Left colon (tissue), 2 donors: ENCODE measurements at places on chromosomes 2 and 18. TPM values are rescaled to one million over a fixed set of nuclear protein-coding genes. Genes with fewer than 3 reads are reported as not detected.

- DNase-seq: no peak
Measured at GRCh38 chr2:17621781-17622180, 81.3 kb downstream of the VSNL1 start.

DNA sequence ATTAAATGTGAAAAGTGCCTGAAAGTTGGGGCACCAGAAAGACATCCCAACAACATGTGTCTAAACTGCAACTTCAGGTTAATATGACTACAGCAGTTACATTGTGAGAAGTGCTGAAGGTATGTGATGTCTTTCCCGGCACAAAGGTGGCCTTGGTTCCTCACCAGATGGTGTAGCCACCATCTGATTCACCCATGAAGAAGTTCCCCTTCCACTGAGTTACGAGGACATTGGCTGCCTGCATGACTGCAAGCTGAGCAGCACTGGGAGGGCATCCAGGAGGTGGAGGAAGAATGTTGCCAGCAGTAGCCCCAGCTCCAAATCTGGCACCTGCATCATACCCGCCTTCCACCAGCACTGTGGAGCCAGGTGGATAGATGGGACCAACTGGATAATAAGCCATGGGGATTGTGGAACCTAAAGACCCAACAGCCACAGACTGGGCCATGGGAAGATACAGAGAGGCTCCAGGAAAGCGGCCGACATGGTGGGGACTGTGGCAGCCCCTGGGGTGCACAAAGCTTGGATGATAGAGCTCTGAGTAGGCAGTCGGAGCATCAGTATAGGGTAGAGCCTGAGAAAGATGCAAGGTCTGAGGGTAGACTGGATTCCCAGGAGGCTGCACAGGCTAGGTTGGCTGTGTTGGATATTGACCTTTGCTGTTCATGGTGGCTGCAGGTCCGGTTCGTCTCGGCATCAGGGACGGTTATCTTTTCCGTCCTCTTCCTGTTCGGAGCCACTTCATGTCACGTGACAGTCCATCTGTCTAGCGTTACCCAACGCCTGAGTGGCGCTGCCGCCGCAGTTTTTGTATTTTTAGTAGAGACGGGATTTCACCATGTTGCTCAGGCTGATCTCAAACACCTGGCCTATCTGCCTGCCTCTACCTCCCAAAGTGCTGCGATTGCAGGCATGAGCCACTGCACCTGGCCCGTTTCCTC is 36.9 kb downstream of the SUMO1 start:
- DNase-seq: no peak

DNA sequence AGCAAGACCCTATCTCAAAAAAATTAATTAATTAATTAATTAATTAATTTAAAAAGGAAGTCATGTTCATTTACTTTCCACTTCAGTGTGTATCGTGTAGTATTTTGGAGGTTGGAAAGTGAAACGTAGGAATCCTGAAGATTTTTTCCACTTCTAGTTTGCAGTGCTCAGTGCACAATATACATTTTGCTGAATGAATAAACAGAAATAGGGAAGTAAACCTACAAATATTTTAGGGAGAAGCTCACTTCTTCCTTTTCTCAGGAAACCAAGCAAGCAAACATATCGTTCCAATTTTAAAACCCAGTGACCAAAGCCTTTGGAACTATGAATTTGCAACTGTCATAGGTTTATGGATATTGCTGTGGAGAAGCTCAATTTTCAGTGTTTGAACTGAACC is 27.8 kb downstream of the SLC14A1 start:
- no peak for DNase-seq

- no peak for DNase-seq
Measured at GRCh38 chr18:59323931-59324622, 5.6 kb upstream of the CPLX4 start.

- peak; percentile 68 for DNase-seq
Measured at GRCh38 chr2:73112913-73113854, at the start of gene RAB11FIP5. Gene RAB11FIP5, minus strand, starts transcription at chr2:73112948. Its CDS starts 171 bp downstream, at chr2:73112777.

DNA sequence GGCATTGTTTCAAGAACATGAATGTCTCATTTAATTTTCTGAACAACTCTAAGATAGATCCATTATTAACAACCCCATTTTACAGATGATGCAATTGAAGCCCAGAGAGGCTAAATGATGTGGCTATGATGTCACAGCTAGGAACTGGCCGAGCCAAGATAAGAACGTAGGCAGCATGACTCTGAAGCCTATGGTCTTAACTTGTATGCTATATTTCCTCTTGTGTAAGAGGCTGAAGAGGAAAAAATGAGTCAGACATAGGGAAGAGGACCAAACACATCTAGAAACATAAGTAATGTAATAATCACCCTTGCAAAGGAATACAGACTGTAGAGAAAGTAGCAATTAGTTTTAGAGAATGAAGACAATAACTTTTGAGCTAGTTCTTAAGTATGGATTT is 416.8 kb downstream of the FIGN start:
- no peak for DNase-seq

DNA sequence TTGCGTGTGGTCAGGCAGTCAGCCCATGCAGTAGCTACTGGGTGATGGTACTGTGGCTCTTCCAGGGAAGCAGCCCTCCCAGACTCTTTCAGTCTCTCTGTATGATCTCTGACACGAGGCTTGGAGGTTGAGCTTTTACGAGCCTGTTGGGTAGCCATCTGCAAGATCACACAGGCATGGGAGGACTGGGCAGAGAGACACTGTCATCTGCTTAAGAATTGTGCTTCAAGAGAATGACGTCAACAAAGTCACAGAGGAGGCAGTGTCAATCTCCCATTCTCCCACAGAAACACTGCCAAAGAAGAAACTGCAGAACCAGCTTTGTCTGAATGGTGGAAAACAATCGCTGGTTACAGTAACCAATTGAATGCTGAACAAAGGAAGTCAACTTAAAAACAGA is 78.4 kb upstream of the MC2R start:
- no peak for DNase-seq

DNA sequence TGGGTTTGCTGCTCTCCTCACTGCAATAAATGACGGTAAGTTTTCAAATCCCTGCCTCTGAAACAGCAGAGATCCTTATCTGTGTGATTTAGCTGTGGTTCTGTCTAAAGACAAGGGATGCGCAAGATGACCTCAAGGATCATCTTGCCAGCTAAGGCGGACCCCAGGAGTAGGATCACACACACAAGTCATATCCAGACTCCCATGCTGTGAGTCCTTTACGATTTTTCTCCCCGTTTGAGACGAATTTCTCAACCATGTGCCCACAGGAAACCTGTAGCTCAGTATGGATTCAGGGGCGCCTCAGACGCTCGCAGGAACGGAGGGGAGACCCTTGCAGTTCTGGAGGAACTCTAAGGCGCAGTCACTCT is 11.1 kb upstream of the DCTN1 start:
- DNase-seq: no peak

GRCh38 chr2:183001948-183002347 is 36.3 kb downstream of the NCKAP1 start:
- DNase-seq: no peak

DNA sequence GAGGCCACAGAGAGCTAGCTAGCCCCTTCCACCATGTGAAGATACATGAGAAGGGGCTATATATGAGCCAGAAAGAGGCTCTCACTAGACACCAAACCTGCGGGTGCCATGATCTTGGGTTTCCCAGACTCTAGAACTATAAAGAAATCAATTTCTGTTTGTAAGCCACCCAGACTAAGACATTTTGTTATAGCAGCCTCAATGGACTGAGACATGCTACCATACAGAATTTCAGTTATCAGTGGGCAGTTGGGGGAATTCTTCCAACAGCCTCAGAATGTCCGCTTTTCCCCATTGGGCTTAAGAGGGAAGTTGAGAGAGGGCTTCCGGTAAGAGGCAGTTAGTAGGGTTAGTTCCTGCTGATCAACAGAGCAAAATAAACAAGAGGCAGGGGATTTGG is 39.2 kb downstream of the TNP1 start:
- no peak for DNase-seq

DNA sequence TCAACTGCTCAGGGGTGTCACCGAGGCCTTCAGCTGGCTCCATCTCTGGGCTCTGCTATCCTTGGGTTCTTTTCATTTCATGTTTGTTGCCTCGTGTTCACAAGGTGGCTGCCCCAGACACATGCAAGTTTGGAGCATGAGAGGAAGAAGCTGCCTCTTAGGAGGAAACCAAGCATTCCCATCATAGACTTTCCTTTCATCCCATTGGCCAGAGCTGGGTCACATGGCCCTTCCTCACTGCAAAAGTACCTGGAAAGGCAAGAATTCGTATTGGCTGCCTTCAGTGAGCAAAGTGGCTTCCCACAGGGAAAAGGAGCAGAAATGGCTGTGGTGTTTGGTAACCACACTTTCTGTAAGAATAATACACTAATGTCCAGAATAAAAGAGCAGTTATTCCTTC is 155.7 kb upstream of the RAB12 start:
- no peak for DNase-seq

- no peak for DNase-seq
Measured at GRCh38 chr2:160477032-160477431, 16.6 kb downstream of the RBMS1 start.

GRCh38 chr2:11031876-11032275 is 120.1 kb downstream of the KCNF1 start:
- no peak for DNase-seq

DNA sequence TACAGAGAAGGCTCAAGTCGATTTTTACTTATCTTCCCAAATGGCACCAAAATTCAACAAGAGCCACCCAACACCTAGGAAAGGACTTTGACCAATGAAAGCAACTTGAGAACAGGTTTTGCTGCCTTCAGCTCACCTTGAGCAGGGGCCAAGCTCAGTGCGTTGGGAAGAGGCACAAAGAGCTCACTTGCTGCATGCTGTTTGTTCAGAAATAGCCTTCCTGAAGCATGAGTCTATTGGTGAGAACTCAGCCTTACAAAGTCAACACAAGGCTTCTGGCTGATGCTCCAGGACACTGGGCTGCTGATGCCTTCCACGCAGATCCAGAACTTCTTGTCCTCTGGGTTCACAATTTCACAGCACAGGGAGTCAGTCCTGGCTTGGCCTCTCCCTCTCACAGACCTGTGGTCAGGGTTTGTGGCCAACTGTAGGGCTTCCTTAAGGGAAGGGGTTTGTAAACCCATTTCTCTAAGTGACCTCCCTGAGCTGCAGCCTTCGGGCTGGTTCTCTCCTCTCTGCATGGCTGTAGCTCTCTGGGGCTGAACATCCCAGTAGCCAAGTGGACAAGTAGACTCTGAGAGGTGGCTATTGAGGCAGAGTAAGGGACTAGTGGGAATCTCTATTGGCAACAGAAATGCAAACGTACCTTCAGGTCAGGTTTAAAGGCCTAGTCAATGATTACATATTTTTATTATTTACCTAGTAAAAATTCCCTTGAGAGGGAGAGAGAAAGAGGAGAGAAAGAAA is 124.7 kb upstream of the GATA6 start:
- peak; percentile 67 for DNase-seq

GRCh38 chr2:15159751-15160177 is 401.4 kb downstream of the NBAS start:
- DNase-seq: no peak

- DNase-seq: peak; percentile 73
Measured at GRCh38 chr2:45009303-45009927, at the start of gene SIX2. Gene SIX2, minus strand, starts transcription at chr2:45009452. Its CDS starts 342 bp downstream, at chr2:45009110.

- no peak for DNase-seq
Measured at GRCh38 chr2:182504903-182505302, 78.1 kb upstream of the PDE1A start.

GRCh38 chr18:5693699-5694294 is 150.0 kb upstream of the EPB41L3 start:
- no peak for DNase-seq

GRCh38 chr18:45879681-45880655 is 54.5 kb downstream of the SIGLEC15 start:
- peak; percentile 28 for DNase-seq

POMC gene
- 0.59 TPM for total RNA-seq

CCDC85A gene
- total RNA-seq: 0.81 TPM

HJURP gene
- total RNA-seq: 6.3 TPM

COL4A3 gene
- 0.56 TPM for total RNA-seq

EML6 gene
- 3.2 TPM for total RNA-seq

SFTPB gene
- not detected for total RNA-seq
